ENCODE measurements at places on chromosomes 4 and X.

GRCh38 chr4:102527695-102528283, 26.6 kb downstream of the NFKB1 start:
- DNase-seq, result no peak

- no peak for DNase-seq
Measured at GRCh38 chrX:151722241-151722846, 6.5 kb downstream of the FATE1 start.

DNA sequence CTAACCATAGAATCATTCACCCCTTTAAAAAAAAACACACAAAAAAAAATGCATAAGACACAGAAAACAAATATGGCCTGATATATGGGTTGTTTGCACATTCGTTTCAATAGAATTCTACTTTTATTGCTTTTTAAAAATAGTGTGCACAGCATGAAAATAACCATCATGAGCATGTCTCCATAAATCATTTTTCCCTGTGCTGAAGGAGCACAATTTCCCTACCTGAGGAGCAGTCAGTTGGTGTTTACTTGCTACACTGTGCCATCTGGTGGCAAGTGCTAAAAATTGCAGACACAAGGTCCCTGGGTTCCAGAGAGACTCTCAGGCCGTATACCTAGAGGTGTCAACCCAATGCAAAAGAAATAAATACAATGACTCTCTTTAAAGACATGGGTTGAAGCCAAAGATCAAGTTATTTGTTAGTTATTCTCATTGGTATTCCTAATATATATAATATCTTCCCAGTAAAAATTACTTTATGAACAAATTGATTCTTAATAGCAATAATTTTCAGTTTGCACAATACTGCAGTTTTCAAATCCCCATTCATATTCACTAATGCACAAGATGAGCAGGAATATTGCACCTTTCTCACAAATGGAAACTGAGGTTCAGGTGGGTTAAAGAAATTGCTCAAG, 551.4 kb downstream of the IQCM start:
- DNase-seq, result no peak

DNA sequence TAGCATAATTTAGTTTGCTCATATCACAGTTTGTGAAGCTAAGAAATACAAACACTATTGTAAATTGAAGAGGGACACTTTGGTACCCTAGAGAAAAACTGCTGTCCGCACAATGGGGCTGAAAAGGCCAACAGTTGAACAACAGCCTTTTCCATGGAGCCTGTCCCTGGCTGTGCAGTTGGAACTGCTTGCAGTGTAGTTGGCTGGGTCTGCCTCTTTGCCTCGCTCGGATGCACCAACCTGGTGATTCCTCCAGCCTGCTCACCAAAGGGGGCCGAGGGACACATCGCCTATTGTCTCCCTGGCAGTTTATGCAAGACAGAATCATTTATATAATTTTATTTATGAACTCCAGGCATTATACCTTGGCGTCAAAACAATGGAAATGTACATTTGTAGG, 16.5 kb upstream of the GALNT7 start:
- no peak for DNase-seq

DNA sequence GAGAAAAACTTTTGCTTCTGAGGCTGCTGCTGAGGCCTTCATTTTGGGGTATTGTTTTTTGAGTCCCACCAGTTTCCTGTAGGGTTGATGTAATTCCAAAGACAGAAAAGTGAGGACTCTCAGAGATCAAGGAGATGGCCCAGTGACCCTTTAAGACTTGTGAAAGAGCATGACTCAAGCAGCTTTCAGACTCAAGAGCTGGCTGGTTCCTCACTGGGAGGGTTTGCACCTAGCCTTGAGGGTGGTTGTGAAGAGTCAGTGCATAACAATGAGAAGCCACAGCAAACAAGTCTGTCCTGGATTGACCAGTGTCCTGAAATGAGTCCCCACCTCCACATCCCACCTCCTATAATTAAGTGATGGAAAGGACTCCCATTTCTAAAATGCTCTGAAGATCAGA, 89.2 kb downstream of the NHS start:
- DNase-seq, result no peak

GRCh38 chr4:114205261-114205660, 225.8 kb upstream of the ARSJ start:
- no peak for DNase-seq

All from hypothalamus (tissue), 51 donors.